ENCODE measurements at places on chromosomes 4 and X.
A peak's percentile ranks its signal among the peaks of the same experiment; 100 is the strongest.

DNA sequence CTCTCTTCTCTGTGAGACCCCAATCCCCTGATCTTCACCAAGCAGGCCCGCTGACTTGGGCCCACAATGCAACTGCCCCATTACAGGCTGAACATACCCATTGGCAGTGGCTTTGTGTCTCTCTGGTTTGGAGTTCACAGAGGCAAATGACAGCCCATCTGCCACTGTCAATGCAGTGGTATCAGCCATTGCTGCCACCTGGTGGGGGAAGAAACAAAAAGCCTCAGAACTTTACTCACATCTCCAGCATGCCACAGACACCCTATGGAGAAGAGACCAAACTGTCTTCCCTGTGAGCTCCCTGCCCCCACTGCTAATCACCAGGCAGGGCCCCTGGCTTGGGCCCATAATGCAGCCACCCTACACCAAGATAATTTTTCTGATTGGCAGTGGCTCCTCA, 729.3 kb upstream of the ACTRT1 start:
- DNase-seq, result no peak

DNA sequence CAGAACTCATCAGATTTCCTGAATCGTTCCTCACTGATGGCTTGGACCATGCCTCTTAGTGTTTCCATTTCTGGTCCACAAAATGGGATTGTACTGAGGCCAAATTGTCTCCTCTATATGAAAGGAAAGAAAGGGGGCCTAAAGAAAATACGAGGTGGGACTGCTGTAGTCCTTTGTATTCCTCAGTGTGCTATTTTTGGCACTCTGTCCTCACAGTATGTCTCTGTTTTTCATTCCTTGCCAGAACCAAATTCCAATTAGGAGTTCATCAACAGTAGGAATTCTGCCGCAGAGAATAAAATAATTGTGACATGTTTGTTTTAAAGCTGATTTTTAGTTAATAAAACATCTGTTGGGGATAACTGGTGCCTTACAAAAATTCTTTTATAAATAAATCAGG, 515.7 kb downstream of the SMARCA1 start:
- DNase-seq, result no peak

- no peak for DNase-seq
These were observed 63.7 kb upstream of the PDGFRA start for GRCh38 chr4:54165438-54165837.

GRCh38 chr4:12446657-12447185, 1018.0 kb upstream of the HS3ST1 start:
- no peak for DNase-seq

GRCh38 chrX:53093177-53093655, 726 bp upstream of the KANTR start:
- peak; percentile 46 for DNase-seq

DNA sequence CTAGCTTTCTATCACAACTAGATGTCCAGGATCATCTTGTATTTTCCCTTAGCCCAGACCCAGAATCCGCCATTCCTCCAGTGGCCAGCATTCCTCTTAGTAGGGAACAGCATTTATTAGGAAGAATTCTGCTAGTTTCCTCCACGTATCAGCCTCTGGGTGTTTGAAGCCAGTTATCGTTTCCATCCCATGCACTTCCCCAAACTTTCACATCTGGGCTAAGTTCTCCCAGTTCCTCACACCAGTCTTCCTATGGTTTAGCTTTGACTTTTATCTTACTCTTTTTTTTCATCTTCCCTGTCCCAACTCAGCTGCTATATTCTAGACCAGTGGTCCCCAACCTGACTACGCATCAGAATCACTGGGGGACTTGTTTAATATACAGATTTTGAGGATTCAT, 53.5 kb upstream of the PRSS48 start:
- no peak for DNase-seq

DNA sequence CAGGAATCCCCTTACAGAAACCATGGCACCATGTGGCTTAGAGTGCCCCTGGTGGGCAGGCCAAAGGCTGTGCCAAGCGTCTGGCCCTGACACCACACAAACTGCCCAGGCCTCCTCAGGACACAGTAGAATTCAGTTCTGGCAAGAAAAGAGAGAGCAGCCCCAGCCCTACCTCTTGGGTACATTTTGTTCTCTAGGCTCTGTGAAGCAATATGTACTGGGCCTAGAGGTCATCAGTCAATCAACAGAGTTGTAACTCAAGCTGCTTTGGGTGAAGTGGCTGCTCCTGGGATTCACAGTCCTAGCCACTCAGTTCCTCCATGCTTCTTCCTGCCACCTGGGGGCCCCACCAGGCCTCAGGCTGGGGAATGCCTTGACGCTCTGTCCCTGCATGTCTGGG, 158.1 kb upstream of the MAMLD1 start:
- DNase-seq, result no peak

DNA sequence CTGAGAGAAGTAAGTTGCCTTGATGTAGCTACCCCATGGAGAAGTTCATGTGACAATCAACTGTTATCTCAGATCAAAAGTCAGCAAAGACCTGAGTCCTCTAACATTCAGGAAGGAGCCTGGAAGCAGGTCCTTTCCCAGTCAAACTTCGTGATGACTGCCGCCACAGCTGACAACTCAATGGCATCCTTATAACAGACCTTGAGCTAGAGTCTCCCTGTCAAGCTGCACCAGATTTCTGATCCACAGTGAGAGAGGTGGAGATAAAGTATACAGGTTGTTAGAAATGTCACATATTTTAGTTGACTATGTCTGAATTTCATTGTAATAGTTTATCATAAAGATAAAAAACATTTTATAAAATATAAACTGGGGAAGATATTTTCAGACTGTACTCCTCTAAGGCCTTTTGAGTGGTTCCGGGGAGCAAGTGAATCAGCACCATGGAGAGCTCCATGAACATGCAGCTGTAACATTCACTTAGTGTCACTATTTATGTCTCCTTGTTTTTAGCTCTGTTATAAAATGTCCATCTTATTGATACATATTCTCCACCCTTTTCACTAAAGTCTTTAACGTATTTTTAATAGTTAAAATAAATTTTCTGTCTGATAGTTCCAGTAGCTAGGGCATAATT, 1653.5 kb upstream of the AGA start:
- no peak for DNase-seq

GRCh38 chr4:40969501-40969900, 219.7 kb downstream of the NSUN7 start:
- no peak for DNase-seq

DNA sequence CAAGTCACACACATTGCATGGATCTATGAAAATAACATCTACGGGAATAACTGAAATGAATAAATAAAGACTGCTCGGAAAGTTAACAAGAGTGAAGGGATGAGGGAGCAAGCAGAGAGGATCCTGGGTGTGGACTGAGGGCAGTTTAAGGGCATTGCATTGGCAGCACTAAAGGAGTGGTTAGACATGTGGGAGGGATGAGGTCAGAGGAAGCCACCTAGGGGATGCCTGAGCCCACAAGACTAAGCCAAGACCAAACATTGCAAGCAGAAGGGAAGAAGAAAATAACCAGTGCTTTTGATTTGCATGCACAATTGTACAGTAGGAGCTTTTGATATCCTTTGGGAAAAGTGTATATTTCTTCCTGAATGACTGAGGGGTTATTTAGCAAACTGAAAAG, 106.1 kb downstream of the MSL3 start:
- no peak for DNase-seq

DNA sequence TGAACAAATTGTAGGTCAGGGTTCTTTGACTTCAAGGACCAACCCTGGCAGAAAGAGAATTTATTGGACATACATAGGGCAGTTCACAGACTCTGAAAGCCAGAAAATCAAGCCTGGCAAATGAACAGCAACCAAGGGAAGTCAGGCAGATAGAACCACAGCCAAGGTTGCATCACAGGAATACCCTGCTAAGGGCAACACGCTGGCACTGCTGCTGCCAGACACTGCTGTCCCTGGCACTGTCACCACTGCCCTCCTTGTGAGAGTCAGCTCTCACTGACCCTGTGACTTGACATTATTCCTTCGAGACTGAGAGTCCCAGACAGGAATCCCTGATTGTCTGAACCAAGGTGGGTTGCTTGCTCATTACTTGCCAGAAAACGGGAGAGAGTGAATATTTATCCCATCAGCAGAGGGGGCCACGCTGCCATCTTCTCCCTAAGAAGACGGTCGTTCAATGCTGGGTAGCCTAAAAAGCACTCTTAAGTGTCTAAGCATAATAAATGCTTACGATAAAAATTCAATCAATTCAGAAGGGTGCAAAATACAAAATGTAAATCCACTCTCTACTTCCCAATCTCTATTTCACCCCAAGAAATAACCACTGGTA, 23.2 kb upstream of the PTTG2 start:
- DNase-seq, result no peak

DNA sequence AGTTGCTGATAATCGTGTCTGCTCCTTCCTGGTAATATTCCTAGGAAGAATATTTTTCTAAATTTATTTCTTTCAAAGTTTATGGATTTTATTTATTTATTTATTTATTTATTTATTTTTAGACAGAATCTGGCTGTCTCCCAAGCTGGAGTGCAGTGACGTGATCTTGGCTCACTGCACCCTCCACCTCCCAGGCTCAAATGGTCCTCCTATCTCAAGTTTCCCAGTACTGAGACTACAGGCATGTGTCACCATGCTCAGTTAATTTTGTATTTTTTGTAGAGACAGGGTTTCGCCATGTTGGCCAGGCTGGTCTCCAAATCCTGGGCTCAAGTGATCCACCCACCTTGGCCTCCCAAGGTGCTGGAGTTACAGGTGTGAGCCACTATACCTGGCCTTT, 48.9 kb downstream of the PDLIM5 start:
- DNase-seq, result no peak

GRCh38 chr4:141871086-141871770, 234.8 kb downstream of the IL15 start:
- no peak for DNase-seq

DNA sequence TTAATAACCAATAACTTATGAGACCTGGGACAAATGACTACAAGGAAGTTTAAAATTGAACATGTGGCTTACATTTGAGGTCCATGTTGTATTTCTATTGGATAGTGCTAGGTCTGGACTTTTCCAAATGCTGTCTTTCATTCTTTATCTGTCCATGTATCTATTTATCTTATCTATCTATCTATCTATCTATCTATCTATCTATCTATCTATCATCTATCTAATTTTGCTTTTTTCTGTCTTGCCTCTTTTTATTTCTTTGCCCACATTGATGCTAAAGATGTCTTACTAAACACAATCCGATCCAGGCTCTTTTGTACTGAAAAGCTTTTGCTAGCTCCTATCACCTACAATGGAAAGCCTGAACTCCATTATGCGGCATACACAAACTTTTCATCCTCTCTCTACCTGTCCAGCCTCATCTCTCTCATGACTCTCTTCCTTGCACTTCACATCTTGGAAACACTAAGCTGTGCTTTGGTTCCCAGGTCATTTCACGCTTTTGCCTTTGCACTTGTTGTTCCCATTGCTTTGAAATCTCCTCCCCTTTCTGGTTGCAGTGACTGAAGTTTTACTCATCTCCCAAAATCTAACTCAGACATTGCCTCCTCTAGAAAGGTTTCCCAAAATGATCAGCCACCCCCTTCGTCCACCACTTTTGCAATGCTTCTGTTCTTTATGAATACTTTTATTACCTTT, 107.2 kb downstream of the SYNPO2 start:
- DNase-seq, result no peak

GRCh38 chrX:153723351-153724251, 586 bp downstream of the BCAP31 start:
- no peak for DNase-seq

- DNase-seq, result no peak
These were observed 77.5 kb downstream of the MAGED4 start for GRCh38 chrX:52262195-52262546.

DNA sequence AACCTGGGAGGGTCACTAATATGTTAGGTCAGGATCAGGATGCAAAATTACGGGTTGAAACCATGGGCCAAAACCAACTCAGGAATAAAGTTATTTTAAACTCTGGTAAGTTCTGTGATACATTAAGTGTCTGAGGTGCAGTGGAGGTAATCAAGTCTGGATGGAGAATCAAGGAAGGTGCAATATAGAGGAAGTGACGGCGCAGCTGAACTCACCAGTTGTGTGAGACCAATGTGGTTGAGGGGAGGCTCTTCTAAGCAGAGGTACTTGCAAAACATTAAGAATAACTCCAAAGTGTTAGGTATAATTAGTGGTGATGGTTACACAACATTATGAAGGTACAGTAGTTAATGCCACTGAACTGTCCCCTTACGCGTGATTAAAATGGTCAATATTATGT, 19.7 kb downstream of the GAB3 start:
- DNase-seq, result no peak

GRCh38 chr4:111572470-111572869, 572.8 kb upstream of the FAM241A start:
- no peak for DNase-seq

GRCh38 chr4:1240721-1241465, 8.0 kb downstream of the CTBP1 start:
- DNase-seq, result no peak

DNA sequence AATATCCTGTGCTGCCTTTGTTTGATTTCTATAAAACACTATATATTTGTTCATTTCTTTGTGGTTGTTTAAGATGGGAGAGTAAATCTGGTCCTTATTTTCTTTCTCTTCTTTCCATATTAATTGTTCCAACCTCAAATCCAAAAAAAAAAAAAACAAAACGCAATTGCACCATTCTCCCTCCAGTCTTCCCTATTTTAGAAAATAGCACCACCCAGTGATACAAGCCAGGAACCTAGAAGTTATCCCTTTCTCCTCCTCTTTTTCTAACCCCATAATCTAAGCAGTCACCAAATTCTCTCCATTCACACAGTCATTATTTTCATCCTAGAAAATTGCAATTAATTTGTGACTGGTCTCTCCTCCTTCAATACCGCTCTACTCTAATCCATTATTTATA, 107.8 kb downstream of the GABRA3 start:
- DNase-seq, result no peak

- DNase-seq, result no peak
These were observed 93.6 kb downstream of the BCOR start for GRCh38 chrX:40004246-40004535.

GRCh38 chrX:103187953-103188475, 26.9 kb upstream of the BEX4 start:
- DNase-seq, result no peak

GRCh38 chr4:180106997-180107396, 2136.2 kb upstream of the TENM3 start:
- no peak for DNase-seq

- no peak for DNase-seq
These were observed 20.4 kb downstream of the MSANTD1 start for GRCh38 chr4:3269105-3269927.

DNA sequence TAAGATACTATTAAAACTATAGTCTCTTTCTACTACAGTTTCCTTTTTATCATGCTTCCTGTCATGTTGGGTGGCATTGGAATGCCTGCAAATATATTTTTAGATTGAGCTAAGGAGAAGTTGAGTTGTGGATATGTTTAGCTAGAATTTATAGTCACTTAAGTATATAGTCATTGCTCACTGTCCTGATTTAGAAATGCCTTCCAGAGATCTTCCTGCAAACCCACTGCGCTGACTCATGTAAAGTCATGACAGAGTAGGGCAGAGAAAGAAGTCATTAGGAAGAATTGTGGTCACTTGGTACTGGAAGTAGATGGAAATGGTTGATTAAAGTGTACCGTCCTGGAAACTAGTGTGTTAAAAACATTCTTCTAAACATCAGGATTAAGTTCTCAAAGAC, 490.3 kb upstream of the PABPC4L start:
- no peak for DNase-seq
